ENCODE measurements at places on chromosomes 1 and 21. TPM values are rescaled to one million over a fixed set of nuclear protein-coding genes. Genes with fewer than 3 reads are reported as not detected.
A peak's percentile ranks its signal among the peaks of the same experiment; 100 is the strongest.

GSTM4 gene
- 4.7 TPM for total RNA-seq

HES3 gene
- total RNA-seq: not detected

- peak; percentile 28 for DNase-seq
Observed at GRCh38 chr1:7298749-7299151, 472.3 kb upstream of the VAMP3 start.

GRCh38 chr1:212688341-212689047, 11.1 kb downstream of the BATF3 start:
- peak; percentile 70 for DNase-seq

DNA sequence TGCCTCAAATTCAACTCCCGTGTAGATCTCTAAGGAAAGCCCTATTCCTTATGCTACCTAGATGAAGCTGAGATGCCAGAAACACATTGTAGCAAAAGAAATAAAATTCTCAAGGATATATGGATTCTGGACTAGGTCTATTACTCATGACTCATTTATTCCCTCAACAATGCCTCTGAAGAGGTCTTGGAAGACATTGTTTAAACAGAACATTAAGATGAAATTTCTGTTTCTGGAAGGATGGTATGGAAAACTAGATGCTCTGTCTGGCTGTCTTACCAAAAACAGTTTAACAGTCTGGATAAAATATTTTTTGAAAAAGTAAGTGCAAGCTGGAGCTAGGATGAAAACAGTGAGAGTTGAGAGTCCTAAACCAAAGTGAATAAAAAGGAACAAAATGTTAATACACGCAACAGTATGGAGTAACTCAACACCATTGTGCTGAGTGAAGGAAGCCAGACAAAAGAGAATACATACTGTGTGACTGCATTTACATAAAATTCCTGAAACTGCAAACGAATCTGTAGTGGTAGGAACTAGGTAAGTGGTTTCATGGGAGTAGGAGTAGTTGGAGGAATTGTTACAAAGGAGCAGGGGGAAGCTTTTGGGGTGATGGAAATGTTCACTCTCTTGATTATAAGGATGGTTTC, 59.3 kb upstream of the GNG12 start:
- DNase-seq: no peak

DMBX1 gene
- total RNA-seq: not detected

DNA sequence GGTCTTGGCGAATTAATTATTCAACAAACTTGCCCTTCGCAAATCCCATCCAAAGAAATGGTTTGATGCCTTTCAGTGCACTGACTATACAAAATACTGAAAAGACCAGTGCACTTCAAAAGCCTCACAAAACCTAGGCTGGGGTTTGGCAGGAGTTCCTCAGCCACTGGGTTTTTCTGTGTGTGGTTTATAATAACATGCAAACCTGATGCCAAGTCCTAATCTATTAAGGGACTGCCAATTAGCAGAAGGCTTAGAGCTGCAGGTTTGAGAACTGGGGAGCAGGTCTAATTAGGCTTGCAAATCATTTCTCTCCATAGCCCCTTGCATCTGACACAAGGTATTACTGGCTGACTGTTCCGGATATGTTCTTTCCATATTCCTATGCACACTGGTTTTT, 27.7 kb downstream of the PLPP3 start:
- no peak for DNase-seq

DNA sequence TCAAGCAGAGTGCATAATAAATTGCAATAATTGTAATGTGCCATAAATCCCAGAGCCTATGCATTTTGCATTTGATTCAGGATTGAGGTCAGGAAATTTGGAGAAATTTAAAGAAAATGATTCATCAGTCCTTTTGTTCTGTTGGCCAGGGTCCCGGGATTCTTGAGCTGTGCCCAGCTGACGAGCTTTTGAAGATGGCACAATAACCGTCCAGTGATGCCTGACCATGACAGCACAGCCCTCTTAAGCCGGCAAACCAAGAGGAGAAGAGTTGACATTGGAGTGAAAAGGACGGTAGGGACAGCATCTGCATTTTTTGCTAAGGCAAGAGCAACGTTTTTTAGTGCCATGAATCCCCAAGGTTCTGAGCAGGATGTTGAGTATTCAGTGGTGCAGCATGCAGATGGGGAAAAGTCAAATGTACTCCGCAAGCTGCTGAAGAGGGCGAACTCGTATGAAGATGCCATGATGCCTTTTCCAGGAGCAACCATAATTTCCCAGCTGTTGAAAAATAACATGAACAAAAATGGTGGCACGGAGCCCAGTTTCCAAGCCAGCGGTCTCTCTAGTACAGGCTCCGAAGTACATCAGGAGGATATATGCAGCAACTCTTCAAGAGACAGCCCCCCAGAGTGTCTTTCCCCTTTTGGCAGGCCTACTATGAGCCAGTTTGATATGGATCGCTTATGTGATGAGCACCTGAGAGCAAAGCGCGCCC, 8.7 kb downstream of the PROX1 start:
- peak; percentile 66 for DNase-seq

DNA sequence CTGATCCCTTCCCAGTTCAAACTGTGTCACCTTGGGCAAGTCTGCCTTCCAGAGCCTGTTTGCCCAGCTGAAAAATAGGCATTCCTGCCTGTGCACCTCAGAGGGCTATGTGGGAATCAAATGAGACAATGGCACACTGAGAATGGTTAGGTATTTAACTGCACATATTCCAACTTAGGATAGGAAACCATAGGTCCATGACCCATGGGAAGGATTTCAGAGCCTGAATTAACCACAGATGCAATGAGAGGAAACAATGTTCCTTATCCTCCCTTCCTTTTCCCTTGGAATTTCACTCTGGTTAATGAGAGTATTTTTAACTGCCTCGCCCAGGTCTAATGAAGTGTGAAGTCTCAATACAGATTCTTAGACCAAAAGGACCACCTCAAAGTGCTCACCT, 12.7 kb downstream of the PAFAH2 start:
- DNase-seq: no peak

SYT2 gene
- total RNA-seq: not detected

VPS72 gene
- total RNA-seq: 106 TPM

DNA sequence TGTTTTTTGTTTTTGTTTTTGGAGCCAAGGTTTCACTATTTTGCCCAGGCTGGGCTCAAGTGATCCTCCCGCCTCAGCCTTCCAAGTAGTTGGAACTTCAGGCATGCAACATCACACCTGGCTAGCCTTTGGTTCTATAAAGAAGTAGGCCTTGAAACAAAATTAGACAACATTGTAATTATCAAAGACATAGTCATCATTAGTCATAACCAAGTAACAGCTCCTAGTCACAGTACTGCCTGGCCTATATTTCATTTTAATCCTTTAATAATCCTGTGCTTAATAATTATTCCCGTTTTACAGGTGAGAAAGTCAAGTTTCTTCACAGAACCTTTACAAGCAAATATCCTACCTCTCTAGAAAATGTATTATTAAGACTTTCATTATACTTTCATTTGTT, 52.3 kb upstream of the TBX15 start:
- peak; percentile 8 for DNase-seq

DNA sequence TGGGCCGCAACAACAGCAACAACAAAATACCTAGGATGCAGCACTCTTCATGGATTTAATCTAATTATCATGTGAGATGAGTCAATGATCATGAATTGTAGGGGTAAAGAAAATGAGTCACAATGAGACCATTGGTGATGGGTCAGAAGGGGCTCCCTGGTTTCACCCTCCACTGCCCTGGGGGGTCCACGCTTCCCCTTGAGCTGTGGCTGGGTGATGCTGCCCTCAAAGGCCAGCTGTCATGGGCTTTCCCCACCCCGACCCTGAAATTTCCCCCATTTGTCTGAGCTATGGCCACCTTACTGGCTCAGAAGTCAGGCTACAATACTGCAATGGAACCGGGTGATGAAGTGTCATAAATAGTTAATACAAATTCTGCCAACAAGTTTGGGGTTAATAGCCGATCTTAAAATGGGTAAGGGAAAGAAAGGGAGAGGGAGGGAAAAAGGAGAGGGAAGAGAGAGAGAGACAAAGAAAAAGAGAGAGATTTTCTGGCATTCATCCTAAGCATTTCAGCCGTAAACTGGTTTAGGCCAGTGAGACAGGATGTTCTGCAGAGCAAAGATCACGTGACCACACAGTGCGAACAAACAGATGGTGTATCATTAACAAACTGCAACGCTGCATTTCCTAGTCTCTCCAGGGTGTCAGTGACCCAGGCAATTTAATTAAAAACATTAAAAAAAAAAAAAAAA, 143.4 kb upstream of the ERRFI1 start:
- peak; percentile 77 for DNase-seq

DNA sequence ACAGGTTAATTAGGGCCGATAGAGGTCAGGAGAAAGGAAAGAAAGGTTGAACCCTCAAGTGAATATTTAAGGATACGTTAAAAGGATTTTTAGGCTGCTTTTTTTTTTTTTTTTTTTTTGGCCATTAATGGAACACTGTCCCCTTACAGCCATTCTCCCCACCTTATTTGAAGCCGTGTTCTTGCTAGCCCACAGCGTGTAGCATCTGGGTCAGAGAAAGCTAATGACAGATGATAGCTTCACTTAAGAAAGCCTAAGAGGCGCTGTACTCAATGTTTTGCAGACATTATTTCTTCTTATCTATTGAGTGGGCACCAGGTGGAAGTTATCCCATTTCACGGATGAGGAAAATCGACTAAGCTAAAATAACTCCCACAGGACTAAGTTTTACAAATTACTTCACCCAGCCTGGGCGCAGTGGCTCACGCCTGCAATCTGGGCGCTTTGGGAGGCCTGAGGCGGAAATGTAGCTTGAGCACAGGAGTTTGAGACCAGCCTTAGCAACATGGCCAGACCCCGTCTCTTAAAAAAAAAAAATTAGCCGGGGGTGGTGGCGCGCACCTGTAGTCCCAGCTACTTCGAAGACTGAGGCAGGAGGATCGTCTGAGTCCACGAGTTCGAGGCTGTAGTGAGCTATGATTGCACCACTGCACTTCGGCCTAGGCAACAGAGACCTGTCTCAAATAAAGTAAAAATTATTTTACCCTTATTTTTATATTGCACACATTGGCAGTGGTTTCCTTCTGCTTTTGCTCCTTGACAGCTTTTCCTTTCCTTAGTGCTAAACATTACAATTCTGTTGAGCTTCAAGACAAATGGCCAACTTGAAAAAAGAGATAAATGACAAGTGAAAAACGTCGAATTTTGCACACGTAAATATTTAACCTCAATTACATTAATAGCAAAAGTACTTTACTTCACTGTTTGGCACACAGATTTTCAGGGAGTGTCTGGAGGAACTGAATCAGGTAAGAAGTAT, 1.1 kb upstream of the PHTF1 start:
- no peak for DNase-seq

- DNase-seq: no peak
Observed at GRCh38 chr1:57235730-57236510, 187.9 kb downstream of the DAB1 start.

GRCh38 chr1:85660541-85660940, 47.7 kb downstream of the ZNHIT6 start:
- no peak for DNase-seq

DNA sequence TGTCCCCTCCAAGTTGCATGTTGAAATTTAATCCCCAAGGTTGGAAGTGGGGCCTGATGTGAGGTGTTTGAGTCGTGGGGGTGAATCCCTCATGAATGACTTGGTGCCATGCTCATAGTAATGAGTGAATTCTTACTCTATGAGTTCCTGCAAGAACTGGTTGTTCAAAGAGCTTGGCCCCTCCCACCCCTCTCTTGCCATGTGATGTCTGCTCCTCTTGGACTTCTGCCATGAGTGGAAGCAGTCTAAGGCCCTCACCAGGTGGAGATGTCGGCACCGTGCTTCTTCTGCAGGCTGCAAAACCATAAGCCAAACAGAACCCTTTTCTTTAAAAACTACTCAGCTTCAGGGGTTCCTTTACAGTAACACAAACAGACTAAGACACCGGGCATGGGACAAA, 14.3 kb downstream of the G0S2 start:
- DNase-seq: peak; percentile 92

GRCh38 chr1:91877574-91878208, 8.3 kb downstream of the TGFBR3 start:
- DNase-seq: peak; percentile 38

CD101 gene
- 0.42 TPM for total RNA-seq

RYR2 gene
- 4.0 TPM for total RNA-seq

DNA sequence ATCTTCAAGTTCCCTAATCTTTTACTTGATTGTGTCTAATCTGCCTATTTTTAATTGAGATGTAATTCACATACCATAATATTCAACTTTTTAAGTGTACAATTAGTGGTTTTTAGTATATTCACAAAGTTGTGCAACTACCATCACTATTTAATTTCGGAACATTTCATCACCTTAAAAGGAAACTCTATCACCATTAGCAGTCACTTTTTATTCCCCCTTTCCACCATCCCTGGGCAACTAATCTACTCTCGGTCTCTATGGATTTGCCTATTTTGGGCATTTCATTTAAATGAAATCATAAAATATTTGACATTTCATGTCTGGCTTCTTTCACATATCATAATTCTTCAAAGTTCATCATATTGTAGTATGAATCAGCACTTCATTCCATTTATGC, 30.6 kb upstream of the HYI start:
- no peak for DNase-seq

DNA sequence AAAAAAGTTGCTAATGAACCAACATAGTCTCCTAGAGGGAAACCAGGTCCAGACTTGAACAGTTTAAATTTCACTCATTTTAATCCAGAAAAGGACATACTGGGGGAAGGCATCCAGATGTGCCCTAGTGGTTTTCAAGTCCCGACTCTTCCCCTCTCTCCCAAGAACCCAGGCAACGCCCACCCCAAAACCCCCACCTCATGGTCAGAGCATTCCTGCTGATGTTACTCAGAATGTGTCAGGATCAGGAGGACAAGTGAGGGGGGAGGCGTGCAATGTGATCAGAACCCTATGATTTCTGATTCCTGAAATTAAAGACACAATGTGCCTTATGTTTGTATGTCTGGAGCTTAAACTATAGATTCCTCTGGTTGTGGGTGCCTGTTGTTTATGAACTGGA, 1.6 kb upstream of the CTSK start:
- DNase-seq: no peak

GRCh38 chr1:101233495-101233894, 3.3 kb upstream of the S1PR1 start:
- no peak for DNase-seq

TMPRSS15 gene
- total RNA-seq: 3.3 TPM

- DNase-seq: no peak
Observed at GRCh38 chr1:112992780-112993179, 36.8 kb upstream of the SLC16A1 start.

DNA sequence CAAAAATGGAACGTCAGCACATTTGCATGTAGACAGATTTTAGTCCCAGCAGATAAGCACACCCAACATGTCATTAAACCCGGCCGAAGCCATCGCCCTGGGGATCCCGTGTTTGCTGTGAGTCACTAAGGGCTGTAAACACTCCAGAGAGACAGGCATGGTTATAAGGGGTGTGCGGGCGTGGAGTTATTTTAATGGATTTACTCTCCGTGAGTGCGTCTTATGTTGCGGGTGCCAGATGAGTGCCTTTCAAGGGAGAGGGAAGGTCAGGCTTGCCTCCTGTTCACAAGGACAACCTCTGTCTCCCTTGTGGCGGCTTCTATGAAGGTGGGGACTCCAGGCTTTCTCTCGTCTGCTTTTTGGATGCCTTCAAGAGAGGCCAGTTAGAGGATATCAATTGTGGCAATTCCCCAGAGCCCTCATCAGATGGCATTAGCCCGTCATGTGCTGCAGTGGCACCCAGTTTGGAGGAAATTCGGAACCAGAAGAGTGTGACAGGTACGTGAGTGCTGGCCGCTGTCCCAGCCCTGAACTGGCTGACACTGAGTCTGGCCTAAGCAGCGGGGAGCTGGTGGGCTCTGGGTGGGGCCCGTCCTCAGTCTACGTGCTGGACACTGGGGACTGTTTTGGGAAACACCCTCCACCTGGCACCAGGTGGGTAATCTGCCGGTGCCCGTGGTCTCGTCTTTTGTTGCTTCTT, 223.8 kb upstream of the TMEM51 start:
- DNase-seq: no peak

CA14 gene
- 0.26 TPM for total RNA-seq

GRCh38 chr1:221881805-221882581, 140.1 kb upstream of the DUSP10 start:
- peak; percentile 59 for DNase-seq

CHRNB2 gene
- total RNA-seq: 0.15 TPM
